Bone marrow (tissue), 2 donors: ENCODE measurements at places on chromosomes 6 and 20.

DNA sequence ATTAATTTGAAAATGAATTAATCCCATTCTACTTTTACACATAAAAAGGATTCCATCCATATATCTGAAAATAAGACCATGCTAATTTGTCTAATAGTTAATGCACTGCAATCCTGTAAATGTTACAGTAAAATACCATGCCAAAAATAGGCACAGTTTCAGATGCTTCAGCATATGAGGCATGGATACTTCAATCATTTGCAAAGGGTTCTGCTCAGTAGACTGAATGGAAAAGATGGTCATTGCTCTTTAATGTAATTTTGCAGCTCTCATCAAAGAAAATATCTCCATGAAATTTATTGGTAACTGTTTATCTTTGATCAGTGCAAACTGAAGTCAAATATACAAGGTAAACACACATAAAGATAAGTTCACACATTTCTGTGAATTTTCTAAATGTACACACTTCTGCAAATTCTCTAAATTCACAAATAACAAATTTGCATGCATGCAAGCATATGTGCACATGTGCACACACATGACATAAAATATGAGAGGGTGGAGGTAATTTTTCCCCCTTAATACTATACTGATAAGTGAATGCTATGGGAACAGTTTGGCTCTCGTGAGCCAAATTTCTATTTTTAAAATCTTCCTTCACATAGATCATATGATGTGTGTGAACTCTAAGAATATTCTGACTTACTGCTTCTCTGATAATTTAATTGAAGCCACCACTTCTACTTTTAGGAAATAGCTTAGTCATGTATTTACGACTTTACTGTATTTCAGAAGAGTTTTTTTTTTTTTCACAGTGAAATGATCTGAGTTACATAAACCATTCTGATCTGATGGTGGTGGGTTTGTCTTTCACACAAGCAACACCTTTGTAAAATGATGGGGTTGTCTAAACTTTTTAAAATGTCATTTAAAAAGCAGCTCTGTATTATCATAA lies 996.8 kb upstream of the CITED2 start:
- DNase-seq, result no peak

GRCh38 chr20:4997222-4997621 lies 4.1 kb downstream of the SLC23A2 start:
- DNase-seq, result no peak

- no peak for DNase-seq
These were observed 42.5 kb upstream of the DST start for GRCh38 chr6:56685102-56685733.

GRCh38 chr6:128144320-128144719 lies 243.5 kb upstream of the THEMIS start:
- no peak for DNase-seq

GRCh38 chr20:595330-596308 lies 14.5 kb downstream of the TCF15 start:
- no peak for DNase-seq

- no peak for DNase-seq
These were observed 121.3 kb upstream of the PTPRK start for GRCh38 chr6:128641703-128642102.

DNA sequence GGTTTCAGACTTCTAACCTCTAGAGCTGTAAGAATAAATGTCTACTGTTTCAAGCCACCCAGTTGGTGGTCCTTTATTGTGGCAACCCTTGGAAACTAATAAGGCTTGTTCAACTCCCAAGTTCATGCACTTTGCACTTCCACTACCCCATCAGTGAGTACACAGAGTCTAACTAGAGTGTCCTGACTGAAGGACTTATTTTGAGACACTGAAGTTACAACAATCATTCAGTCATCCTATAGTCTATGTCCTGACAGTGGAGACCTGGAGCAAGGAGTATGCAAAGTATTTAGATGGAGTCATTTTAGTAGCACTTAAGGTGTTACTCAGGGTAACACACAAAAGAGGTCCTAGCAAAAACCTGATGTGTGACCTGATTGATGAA lies 62.6 kb downstream of the VGLL2 start:
- no peak for DNase-seq

DNA sequence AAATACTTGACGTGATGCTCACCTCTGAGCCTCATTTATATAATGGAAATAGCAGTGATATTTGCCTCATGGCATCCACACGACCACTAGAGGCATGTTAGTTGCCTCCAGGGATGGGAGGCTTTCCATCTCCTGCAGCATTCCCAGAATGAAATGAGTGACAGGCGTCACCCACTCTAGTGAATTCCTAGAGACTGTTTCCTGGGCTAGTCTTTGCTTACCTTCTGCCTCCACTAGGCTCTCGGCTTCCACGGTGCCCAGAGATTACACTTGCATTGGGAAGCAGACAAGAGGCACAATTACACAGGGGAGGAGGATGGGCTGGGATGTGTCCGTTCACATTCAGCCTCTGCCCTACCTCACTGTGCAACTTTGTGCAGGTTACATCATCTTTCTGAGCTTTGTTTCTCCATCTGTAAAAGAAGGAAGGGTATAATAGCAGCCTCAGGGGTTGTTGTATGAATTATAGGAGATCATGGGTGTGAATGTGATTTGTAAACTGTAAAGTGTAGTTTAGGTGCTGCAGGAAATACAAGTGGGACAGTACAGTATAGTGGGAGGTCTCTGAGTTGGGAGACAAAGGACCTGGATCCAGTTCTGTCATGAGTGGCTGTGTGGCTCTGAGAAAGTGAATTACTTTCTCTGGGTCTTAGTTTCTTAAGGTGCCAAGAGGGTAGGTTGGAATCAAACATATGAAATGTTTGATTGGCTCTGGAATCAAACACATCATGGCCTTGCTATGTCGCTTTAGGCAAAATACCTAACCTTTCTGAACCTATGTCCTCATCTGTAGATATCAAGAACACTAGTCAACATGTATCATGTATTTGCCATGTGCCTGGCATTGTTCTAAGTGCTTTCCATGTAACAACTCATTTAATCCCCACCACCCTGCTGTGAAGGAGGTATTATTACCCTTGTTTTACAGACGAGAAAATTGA lies 3.6 kb upstream of the VSTM2L start:
- DNase-seq, result no peak

GRCh38 chr20:43507150-43508080 lies at the start of gene L3MBTL1:
Gene L3MBTL1, plus strand, starts transcription at chr20:43507697. Its CDS starts 5,807 bp downstream, at chr20:43513504.
- no peak for DNase-seq

- no peak for DNase-seq
These were observed 311.8 kb upstream of the MMS22L start for GRCh38 chr6:97594844-97595243.

- DNase-seq, result no peak
These were observed 47.5 kb upstream of the CRISP1 start for GRCh38 chr6:49913636-49914375.

- peak; percentile 78 for DNase-seq
These were observed 24.7 kb downstream of the TBC1D7 start for GRCh38 chr6:13303668-13304017.

DNA sequence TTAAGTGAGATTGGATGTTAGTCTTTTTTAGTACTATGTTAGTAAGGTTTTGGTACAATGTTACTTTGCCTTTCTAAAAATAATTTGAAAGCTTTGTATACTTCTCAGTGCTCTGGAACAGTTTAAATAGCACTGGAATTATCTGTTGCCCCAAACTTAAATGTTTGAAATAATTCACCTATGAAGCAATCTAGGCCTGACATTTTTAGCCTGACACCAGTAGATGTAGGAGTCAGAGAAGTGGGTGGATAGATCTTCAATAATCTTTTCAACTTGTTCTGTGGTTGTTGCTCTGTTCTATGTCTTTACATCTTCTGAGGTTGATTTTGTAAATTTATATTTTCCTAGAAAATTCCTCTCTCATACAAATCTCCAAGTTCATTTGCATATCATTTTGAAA lies 103.1 kb upstream of the ADGRF1 start:
- no peak for DNase-seq
